Activated T-cell treated with anti-CD3 and anti-CD28 coated beads, Interleukin-2, amount 50 U/mL, for 72 hours (primary cell): ENCODE measurements at places on chromosomes 6 and 20. TPM values are rescaled to one million over a fixed set of nuclear protein-coding genes. Genes with fewer than 3 reads are reported as not detected.

The LPIN3 gene
- 2.5 TPM for total RNA-seq

The NQO2 gene
- 47.3 TPM for total RNA-seq

The PCSK2 gene
- total RNA-seq = not detected

GRCh38 chr20:23341073-23341472 is 9.5 kb upstream of the NXT1 start:
- no peak for DNase-seq
- H3K4me3 ChIP-seq = no peak overlapping the region
- no peaks in the 10 kb centered on the region for H3K27me3 ChIP-seq
- H3K4me1 ChIP-seq = no peaks in the 10 kb centered on the region
- no peaks in the 10 kb centered on the region for H3K36me3 ChIP-seq
- H3K27ac ChIP-seq = no peak overlapping the region

DNA sequence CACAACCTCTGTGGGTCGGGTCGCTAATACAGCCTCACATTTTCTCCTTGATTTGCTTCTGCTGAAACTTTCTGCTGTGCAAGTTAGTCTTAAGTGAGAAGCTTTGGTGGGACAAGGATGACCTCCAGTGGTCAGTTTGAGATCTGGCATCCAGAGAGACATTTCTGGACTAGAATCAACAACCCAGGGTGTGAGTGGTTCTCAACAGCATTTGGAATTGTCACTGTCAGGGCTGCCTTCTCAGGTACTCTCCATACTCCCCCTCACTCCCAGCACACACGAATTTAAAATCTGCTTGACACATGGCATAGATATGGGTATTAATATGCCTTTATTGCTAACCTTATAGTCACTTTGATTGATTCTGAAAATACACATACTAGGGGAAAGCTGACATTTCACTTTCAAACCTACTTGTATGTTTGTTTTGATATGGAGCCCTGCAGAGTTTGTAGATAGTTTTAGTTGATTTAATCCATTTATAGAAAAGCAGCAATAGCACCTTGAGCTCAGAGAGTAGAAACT is 13.2 kb downstream of the OTOR start:
- H3K4me3 ChIP-seq = no peak overlapping the region
- no peak overlapping the region for H3K27ac ChIP-seq
- peaks cover 10% of the 10 kb centered on the region for H3K4me1 ChIP-seq
- peaks cover 22% of the 10 kb centered on the region for H3K27me3 ChIP-seq
- no peaks in the 10 kb centered on the region for H3K36me3 ChIP-seq

The OTOR gene
- not detected for total RNA-seq

The TCF21 gene
- not detected for total RNA-seq

DNA sequence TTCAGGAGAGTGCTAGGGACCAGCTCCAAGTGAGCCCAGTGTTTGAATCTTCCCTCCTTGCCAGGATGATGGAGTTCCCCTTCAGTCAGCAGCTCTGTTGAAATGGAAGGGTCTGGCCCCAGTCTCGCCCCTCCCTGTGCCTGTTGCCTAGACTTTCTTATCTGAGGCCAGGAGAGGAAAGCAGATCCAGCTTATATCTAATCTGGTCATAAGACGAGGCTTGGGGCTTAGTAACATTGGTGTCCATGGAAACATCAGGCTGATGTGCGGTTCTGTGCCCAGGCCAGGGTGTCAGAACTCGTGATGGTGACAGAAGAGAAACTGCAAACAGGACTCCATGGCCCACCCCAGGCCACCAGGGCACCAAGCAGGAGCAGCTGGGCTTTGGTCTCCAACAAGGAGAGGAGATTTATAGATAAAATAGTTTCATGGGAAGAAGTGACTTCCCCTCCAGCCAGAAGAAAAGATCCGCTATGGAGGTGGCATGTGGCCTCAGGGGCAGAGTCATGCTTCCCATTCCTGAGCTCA is 9.8 kb downstream of the MAS1L start:
- DNase-seq = no peak
- H3K4me1 ChIP-seq = no peaks in the 10 kb centered on the region
- H3K4me3 ChIP-seq = no peak overlapping the region
- no peak overlapping the region for H3K27ac ChIP-seq

DNA sequence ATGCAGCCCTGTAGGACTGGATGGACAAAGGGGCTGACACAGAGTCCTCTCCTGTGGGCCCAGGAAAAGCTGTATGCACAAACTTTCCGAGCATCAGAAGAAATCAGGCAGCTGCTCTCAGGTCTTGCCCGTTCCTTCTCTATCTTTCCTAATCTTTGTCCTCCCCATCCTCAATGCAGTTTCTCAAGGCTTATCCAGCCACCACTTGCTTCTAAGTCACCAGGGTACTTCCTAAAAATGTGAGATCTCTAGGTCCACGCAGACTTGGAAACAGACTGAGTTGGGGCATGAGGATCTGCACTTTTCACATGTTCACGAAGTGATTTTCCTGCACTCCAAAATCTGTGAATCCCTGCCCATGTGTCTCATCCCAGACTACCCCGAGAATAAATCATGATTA is 394.5 kb upstream of the SLC35B3 start:
- no peak for DNase-seq
- no peaks in the 10 kb centered on the region for H3K36me3 ChIP-seq
- H3K27me3 ChIP-seq = no peaks in the 10 kb centered on the region
- H3K4me3 ChIP-seq = no peak overlapping the region
- no peak overlapping the region for H3K27ac ChIP-seq

The MCCD1 gene
- total RNA-seq = not detected

- no peaks in the 10 kb centered on the region for H3K36me3 ChIP-seq
- DNase-seq = no peak
- no peak overlapping the region for H3K27ac ChIP-seq
- H3K4me1 ChIP-seq = no peaks in the 10 kb centered on the region
- H3K4me3 ChIP-seq = no peak overlapping the region
Measured at GRCh38 chr20:46139266-46139889, 21.3 kb downstream of the CD40 start.

DNA sequence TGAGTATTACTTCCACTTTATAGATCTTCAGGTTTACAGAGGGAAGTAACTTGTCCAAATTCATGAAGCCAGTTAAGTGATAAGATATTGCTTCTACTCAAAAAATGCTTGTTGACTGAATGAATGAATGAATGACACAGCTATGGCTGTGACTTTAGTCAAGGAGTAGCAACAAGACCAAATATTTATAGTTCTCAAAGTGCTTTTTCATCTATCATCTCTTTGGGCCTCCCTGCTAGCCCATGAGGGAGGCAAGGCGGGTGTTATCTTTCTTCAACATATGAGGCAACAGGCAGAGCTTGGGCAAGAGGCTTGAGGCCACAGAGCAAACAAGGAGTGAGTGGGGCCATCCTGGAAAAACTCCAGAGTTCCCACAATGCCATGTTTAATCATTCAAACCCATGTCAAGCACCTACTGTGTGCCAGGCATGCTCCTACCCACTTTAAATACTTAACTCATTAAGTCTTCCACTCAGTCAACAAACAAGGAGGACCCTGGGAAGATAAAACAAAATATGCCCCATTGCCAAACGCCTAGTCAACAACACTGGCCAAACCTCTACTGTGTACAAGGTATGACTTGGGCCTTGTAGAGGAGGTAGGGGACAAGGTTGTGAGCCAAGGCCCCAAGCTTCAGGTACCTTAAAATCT is 15.9 kb downstream of the BCL2L1 start:
- DNase-seq = no peak
- peaks cover 74% of the 10 kb centered on the region for H3K4me1 ChIP-seq
- H3K27me3 ChIP-seq = no peaks in the 10 kb centered on the region
- peak overlapping the region; percentile 41 for H3K27ac ChIP-seq
- peaks cover 10% of the 10 kb centered on the region for H3K36me3 ChIP-seq

DNA sequence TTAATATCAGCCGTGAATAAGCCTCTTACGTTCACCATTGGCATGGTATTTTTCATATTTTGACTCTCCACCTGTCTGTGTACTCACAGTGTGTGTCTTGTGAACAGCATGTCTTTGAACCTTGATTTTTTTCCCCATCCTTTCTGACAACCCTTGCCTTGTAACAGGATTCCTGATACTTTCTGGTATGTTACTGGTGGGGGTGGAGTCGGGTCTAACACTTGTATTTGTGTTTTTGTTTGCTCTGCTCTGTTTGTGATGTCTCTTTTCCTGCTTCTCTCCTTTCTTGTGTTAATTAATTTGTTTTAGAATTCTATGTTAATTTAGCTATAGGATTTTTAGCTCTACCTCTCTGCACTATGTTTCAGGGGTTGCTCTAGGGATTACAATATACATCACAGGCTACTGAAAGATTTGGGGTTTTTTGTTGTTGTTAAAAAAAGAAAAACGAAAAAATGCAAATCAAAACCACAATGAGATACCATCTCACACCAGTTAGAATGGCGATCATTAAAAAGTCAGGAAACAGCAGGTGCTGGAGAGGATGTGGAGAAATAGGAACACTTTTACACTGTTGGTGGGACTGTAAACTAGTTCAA is 245.1 kb downstream of the CDH4 start:
- no peaks in the 10 kb centered on the region for H3K27me3 ChIP-seq
- H3K4me1 ChIP-seq = peaks cover 4% of the 10 kb centered on the region
- H3K27ac ChIP-seq = peak overlapping the region; percentile 15
- no peak for DNase-seq
- no peaks in the 10 kb centered on the region for H3K36me3 ChIP-seq
